ENCODE measurements at places on chromosomes 2 and 18.
A peak's percentile ranks its signal among the peaks of the same experiment; 100 is the strongest.

DNA sequence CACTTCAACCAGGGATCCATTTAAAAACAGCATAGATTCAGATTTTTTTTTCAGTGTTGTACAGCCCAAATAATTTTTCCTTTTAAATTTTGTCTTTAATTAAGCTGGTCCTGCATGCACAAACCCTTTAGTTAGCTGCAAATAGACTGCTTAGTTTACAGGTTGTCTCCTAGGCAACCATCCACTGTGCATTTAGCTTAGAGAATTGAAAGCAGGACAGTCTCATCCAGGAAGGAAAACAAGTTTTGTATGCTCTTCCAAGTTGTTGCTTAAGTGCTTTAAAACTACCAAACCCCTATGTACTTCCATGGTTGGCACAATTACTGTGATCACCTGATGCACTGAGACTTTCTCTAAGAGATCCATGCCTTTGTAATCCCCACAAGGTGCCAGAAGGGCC, at the start of gene MAP3K19:
MAP3K19 (minus strand) TSS at position 148 of the 400 bp plus-strand sequence. CDS start 22,800 bp downstream, outside the sequence.
- no peak for DNase-seq

- DNase-seq, result peak; percentile 53
These were observed 4.7 kb downstream of the CYTIP start for GRCh38 chr2:157438863-157439823.

GRCh38 chr18:26813043-26813442, 52.5 kb downstream of the AQP4 start:
- no peak for DNase-seq

DNA sequence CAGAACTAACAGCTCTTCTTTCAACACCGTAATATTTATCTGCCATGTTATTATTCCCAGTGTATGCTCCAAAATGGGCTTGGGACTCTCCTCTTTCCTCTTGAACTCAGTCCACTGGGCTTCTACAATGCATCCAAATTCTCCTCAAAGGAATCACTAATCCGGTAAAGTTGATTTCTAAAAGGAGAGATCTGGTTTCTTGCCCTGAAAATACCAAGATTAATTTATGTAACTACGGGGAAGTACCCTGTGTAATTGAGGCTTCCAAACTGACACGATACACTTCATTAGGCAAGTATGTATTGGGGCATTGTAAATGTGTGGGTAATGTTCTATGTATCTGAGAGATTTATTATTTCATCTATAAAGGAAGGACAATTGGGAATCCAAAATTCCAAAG, 5.7 kb downstream of the NCKAP5 start:
- DNase-seq, result no peak

DNA sequence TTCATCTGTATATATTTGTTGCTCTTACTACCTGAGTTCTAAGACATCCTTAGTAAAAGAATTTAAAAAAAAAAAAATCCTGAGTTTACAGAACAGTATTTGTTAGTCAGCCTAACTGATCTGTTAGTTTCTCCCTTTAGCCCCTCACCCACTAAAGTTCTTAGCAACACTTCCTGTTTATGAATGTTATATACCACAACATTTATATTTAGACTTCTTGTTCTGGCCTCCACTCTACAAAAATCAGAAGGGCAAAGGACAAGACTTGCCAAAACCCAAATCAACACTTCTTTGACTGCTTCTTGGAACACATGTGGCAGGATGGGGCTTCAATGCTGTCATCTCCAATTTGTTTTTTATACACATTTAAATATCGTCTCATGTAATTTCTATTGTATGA, 71.1 kb downstream of the MGAT5 start:
- DNase-seq, result peak; percentile 64

DNA sequence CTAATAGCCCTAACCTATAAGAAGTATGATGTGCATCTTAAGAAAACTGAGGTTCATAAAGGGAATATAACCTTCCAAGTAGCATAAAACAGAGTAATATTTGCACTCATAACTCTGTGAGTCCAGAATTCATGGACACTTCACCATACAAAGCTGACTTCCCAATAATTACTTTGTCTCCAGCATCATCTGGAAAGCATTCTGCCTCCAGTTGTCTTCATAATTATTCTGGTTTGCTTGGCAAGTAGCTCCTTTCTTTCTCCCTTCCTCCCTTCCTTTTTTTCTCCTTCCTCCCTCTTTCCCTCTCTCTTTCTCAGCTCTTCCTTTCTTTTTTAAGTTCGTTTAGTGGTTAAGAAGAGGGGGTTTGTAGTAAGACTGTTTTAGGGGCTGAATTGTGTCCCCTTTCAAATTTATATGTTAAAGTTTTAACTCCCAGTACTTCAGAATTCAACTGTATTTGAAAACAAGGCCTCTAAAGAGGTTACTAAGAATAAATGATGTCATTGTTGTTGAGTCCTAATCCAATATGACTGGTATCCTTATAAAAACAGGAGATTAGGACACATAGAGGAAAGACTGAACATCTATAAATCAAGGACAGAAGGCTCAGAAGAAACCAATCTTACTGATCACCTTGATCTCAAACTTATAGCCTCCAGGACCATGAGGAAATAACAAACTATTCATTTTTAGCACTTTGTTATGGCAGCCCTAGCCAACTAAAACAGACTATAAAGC, 28.9 kb downstream of the TFPI start:
- no peak for DNase-seq

- DNase-seq, result no peak
These were observed 3.4 kb downstream of the MBP start for GRCh38 chr18:77129150-77129551.

DNA sequence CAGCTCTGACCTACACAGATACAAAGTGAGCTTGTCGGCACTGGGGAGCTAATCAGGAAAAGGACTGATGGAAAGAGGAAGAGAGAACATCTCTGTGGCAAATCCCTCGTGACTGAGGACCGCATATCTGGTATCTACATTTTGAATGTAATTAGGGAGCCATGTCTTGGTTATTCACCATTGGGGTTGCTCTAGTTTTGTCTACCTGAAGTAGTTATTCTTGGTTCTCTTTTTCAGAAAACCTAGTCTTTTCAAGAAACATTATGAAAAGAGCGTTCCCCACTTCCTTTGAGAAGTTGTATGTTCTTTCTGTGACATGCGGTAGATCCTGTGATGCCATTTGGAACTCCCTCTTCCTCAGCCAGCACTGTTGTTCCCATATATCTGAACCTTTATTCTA, 104.4 kb downstream of the DOCK10 start:
- DNase-seq, result no peak

- peak; percentile 67 for DNase-seq
These were observed 69.3 kb upstream of the SEC11C start for GRCh38 chr18:59070181-59070912.

- DNase-seq, result peak; percentile 64
These were observed 36.2 kb downstream of the EIF2AK3 start for GRCh38 chr2:88590998-88591613.

- DNase-seq, result no peak
These were observed 47.0 kb upstream of the ST3GAL5 start for GRCh38 chr2:85935746-85936208.

DNA sequence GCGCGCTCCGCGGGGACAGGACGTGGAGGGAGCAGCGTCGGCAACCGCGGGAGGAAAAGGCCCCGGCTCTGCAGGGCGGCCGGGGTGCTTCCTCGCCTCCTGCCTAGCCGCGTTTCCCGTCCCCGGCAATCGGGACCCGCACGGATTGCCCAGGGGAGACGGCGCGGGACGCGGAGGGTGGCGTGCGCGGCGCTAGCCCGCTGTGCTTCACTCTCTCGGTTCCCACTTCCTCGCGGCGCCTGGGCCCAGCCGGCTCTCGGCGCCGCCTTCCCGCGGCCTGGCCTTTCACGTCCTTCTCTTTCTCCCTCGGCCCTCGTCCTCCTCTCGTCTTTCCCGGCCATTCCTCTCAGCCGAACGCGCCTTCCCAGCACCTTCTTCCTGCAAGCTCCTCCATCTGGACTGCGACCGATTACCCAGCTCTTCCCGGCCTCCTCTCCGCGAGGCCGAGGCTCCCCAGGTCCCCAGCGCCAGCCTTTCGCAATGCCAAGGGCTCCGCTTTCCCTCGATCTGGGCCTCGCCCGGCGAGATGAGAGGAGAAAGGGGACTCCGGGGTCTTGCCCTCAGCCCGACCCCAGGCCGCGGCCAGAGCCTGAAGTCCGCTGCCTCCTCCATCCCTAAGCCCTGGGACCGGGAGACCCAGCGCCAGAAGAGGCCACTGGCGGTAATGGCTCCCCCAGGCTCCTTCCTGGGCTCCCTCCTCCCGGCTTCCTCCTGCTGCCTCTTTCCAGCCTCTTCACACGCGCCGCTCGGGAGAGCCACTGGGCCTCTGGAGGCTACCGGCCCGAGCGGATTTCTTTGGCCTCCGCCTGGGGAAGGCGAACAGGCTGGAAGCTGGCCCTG, 34.3 kb upstream of the ATP6V1B1 start:
- no peak for DNase-seq

- no peak for DNase-seq
These were observed 183.5 kb downstream of the DSC3 start for GRCh38 chr18:30859036-30859435.

DNA sequence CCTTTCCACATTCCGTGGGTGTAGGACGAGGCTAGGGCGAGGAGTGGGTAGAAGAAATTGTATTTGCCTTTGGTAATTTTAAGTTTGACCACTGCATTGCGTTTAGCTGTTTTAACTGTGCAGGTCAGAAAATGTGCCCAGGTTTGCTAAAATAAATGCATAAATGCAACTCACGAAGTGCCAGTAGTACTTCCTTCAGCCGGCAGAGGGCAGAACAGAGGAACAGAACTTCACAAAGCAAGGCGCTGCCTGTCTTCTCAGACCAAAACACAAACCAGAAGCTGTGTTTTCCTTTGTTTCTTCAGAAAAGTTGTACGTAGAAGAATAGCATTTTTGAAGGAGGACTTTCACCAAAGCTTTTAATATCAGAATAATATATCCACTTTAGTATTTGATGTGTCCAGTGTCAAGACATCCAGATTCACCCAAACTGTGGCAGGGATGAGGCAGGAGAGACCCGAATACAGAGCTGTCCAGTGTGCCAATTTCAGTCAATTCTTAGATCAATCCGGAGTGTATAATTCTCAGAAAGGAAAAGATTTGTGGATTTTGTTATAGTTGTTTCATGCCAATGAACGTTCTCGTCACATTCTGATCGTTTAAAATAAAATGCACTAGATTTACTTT, 348.6 kb downstream of the DLGAP1 start:
- DNase-seq, result peak; percentile 51

- no peak for DNase-seq
These were observed 136.3 kb upstream of the SLC39A10 start for GRCh38 chr2:195520671-195521155.

DNA sequence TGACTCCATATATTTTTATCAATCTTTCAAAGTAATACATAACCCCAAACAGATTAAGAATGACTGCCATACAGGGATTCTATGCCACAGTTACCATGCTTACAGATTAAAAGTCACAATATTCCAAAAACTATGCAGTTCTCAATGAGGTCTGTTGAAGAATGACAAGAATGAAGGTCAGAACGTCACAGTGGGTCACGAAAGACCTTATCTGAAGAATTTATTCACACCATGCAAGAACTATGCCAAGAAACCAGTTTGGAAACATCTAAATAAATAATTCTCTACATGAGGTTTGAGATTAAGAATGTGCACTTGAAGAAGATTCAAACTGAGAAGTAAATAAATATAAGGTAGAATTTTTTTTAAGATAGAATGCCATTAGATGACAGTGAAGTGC, 253.3 kb downstream of the EXOC6B start:
- DNase-seq, result no peak

DNA sequence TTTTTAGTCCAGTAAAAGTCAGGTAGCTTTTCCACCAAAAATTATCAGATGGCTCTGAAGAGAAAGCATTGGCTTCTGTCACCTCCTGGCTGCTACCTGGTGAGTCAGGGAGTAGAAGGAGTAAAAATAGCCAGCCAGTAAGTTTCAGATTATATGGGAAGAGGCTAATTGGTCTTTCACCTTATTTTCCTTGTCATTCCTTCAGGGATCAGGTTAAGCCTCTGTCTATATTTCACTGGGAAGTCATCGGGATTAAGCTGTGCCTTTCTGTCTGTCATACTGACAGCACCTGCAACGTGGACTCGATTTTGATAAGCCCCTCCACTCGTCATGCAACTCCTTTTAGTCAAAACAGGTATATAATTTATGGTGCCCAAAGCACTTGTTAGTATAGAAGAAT, 380.7 kb upstream of the CELF4 start:
- no peak for DNase-seq

- no peak for DNase-seq
These were observed 300.7 kb downstream of the SP3 start for GRCh38 chr2:173664513-173664910.
